Glomerular endothelial cell (primary cell): ENCODE measurements at places on chromosomes 3 and 15. TPM values are rescaled to one million over a fixed set of nuclear protein-coding genes. Genes with fewer than 3 reads are reported as not detected.
A peak's percentile ranks its signal among the peaks of the same experiment; 100 is the strongest.

The TEX55 gene
- total RNA-seq: not detected in 2 replicates

GRCh38 chr3:151356794-151357462 is 27.6 kb upstream of the P2RY13 start:
- no peak for DNase-seq

The C3orf80 gene
- total RNA-seq: not detected in 2 replicates

- no peak for DNase-seq
These were observed 151.9 kb upstream of the MCTP2 start for GRCh38 chr15:94079459-94079858.

The FANCD2OS gene
- total RNA-seq: not detected in 2 replicates

The TMCO5A gene
- not detected in 2 replicates for total RNA-seq

The FRMD5 gene
- total RNA-seq: 3.2 and 5.1 TPM in 2 replicates

The SLC6A20 gene
- total RNA-seq: not detected in 2 replicates

The IFT122 gene
- total RNA-seq: 16.6 and 22.8 TPM in 2 replicates

DNA sequence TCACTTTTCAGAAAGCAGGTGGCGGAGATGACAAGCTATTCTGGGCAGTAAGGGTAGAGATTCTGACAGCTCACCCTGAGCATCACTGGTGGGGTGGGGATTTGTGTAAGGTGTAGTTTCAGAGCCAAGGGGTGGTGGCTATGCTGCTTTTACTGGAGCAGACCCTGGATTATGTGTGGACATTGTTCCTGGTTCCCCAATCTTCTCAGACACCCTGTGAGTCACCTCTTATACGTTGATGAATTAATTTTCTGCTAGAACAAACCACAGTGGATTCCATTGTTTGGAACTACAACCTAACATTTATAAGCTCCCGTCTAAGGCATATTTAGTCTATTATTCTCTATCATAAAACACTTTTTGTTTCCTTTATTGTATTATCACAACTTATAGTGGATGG is 169.5 kb upstream of the COL8A1 start:
- DNase-seq: no peak

DNA sequence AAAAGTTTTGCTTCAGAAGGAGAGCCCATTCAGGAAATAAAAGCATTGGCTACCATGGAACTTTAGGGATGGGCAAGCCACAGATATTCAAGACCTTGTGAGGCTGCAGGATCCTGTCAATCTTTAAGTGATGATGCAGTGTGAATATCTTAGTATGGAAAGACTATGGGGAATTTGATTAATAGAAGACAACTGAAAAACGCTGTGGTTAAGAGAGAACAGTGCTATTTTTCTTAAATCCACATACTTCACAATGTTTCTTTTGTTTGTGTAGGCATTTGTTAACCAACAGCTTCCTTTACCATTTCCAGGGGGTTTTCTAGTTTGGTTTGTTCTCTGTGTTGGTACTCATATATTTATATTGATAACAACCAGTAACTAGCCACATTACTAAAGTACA is 90.3 kb downstream of the TMEM212 start:
- DNase-seq: no peak

GRCh38 chr3:71900057-71900456 is 115.1 kb upstream of the PROK2 start:
- no peak for DNase-seq

The ROBO2 gene
- total RNA-seq: 0.35 TPM in 1 of 2 replicates, not detected in the other

DNA sequence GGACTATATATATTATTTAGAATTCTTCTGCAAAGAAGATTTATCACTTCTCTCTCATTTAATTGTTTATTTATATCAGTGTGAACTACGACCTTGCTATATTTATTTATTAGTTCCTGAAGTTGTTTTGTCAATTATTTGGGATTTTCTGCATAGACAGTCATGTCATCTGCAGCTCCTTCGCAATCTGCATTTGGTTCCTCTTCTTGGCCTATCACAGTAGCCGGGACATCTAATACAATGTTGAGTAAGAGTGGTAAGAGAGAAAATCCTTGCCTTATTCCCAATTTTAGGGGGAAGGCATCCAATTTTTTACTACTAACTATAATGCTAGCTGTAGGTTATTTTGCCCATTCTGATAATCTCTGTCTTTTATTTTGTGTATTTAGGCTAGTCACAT is 39.4 kb downstream of the FOXL2 start:
- no peak for DNase-seq

GRCh38 chr15:51917493-51917892 is 54.1 kb downstream of the LEO1 start:
- DNase-seq: no peak

GRCh38 chr3:66554178-66554577 is 53.4 kb upstream of the LRIG1 start:
- peak; percentile 5 for DNase-seq

- no peak for DNase-seq
These were observed 309.1 kb upstream of the TLE3 start for GRCh38 chr15:70406617-70407335.
